NCI-H1694 (cell line): ENCODE measurements at places on chromosomes 5 and 9.

DNA sequence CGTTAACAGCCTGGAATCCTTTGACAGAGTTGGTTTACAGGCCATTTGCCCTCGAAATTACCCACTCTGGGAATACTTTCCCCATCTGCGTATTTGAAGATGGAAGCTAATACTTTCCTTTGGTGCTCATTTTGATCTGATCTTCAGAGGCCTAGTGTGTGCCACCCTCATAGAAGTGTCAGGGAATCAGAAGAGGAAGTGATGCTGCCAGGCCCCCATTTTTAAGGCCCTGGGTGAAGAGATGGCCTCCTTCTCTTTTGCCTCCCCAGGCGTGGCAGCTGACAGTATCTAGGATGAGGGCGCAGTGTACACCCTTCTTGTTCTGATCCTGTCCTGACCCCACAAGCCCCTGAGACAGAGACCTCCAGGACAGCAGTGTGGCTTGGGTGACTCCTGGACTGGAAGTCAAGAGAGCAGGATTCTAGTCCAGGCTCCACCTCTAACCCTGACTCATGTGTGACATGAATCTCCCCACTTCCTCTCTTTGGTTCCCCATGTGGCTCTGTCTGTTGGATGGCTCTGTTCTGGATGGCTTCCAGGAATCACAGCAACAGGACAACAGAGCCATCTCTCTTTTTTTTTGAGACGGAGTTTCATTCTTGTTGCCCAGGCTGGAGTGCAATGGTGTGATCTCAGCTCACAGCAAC is 27.8 kb downstream of the CSF1R start:
- no peak for DNase-seq

DNA sequence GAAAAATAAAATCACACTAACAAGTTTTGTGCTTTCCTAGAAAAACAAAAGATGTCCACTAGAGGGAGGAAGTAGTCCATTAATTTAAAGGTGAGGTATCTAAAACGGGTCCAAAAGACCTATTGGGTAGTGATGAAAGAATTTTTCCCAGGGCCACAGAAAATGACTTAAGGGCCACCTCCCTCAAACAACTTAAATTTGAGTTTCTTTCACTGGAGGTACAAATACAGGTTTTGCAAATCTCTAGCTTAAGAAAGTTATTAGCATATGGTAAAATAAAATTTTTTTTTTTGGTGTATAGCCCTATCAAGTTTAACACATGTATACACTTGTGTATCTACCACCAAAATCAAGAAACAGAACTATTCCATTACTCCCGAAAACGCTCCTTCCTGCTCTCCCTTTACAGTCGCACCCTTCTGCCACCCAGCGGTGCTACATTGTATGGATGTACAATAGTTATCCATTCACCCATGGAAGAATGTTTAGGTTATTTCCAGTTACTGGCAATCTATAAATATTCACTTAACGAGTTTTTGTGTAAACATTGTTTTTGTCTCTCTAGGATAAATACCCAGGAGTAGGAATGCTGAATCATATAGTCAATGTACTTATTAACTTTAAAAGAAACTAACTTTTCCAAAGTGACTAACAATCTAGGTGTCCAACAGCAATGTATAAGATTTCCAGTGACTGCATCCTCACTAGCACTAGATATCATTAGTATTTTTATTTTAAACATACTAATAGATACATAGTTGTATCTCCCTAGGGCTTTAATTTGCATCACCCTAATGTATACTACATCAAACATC is 21.9 kb downstream of the DEPDC1B start:
- DNase-seq: peak; percentile 20

GRCh38 chr5:65620021-65620420 is 4.1 kb downstream of the TRIM23 start:
- DNase-seq: no peak

GRCh38 chr9:111035543-111036428 is 2.5 kb downstream of the LPAR1 start:
- no peak for DNase-seq

- no peak for DNase-seq
These were observed 191.5 kb upstream of the GNA14 start for GRCh38 chr9:77839459-77840140.

DNA sequence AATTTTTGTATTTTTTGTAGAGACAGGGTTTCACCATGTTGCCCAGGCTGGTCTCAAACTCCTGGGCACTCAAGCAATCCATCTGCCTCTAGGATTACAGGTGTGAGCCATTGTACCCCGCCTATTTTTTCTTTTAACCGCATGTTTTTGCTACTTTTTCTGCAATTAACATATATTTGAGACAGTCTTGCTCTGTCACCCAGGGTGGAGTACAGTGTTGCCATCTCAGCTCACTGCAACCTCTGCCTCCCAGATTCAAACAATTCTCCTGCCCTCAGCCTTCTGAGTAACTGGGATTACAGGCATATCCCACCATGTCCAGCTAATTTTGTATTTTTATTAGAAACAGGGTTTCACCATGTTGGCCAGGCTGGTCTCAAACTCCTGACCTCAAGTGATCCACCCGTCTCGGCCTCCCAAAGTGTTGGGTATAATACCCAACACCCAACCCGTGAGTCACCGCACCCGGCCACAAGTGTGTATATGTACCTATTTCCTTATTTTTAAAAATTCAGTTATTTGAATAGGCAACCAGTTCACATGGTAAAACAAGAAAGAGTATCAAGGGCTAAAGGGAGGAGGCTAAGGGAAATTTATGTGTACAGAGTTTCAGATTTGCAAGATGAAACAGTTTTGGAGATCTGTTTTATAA is 13.3 kb downstream of the PHAX start:
- no peak for DNase-seq

DNA sequence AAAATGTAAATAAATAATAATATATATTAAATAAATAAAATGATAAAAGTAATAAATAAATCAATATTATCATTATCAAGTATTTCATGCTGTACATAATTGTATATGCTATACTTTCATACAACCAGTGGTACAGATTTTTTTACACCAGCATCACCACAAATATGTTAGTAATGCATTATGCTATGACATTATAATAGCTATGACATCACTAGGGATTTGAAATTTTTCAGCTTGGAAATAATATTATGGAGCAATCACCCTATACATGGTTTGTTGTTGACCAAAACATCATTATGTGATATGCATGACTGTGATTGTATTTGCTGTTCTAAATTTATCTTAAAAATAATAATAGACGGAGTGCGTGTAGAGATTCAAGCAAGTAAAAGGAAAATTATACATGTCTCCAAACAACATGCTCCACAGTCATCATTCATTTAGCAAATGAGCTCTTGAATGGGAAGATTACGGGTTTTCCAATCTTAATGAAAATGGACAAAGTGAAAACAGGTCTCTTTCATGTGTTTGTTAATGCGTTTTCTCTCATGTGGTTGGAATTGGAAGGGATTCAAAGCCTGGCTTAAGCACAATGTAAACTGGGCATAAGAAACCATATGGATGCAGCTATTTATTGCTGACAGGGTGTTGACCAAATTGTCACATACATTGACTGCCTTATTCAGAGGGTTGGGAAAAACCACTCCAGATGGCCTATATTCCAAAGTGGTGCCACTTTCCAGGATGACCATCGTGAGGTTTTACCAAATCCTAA is 643.0 kb upstream of the RGMB start:
- no peak for DNase-seq

- DNase-seq: no peak
These were observed 44.0 kb upstream of the XPA start for GRCh38 chr9:97740848-97741821.

DNA sequence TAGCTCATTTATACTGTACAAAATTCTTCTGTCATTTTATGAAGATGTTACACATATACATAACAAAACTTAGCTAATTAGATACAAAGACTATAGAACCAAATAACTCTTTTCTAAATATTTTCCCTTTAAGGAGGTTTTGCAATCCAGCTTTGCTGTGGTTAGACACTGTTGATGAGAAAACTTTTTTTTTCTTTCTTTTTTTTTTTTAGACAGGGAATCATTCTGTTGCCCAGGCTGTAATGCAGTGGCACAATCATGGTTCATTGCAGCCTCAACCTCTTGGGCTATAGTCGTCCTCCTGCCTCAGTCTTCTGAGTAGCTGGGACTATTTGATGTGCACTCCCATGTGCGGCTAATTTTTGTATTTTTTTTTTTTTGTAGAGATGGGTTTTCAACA is 38.5 kb upstream of the CDKN2B start:
- DNase-seq: no peak

GRCh38 chr5:177547736-177548135 is 6.6 kb downstream of the FAM193B start:
- no peak for DNase-seq

GRCh38 chr5:143106174-143106573 is 297.3 kb downstream of the NR3C1 start:
- DNase-seq: peak; percentile 80

GRCh38 chr5:61618577-61618976 is 286.5 kb downstream of the ZSWIM6 start:
- DNase-seq: no peak

DNA sequence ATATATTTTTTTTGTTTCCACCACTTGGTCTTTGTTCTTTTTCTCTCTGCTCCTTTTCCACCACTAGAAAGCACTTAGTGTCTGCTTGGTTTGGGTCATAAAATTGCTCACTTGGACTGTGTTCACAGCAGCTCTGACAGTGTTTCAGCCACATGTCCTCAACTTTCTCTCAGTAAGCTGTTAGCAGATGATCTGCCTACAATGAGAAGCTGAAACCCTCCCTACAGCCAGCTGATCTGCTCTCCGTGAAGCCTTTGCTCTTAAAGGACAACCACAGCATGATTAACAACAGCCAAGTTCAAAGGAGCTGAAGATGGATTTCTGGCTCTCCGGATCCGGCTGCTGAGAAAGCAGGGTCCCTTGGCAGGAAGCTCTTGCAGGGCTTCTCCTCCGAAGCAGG is 31.6 kb downstream of the PRLR start:
- no peak for DNase-seq

DNA sequence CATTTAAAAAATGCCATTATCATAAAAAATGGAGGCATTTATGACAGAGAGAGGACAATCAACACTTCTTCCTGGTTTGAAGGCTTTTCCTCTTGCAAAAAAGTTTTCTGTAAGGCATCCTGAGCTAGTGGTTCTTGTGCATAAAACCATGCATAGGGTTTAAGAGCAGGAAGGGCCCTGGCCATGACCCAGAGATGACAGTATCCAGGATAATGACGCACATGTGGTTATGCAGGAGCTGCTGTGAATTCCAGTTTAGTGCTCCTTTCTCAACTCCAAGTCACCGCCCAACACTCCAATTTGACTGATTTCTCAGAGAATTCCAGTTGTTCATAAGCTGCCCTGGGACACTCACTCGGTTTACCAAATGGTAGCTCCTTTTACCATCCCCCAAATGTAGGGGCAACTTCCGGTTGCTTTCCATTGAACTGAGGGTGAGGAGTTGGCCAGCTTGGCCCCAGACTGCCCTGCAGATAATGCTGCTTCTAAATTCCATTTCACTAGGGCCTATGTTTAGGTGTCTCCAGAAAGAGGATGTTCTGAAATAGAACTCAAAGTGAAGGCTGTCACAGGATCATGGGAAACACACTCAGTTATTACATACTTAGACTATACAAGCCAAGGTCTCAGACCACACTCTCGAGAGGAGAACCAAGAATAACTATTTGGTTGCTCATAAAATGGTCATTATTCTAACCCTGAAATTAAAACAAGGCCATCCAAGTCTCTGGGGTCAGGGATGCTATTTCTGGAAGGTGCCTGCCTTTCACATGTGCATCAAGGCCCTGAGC is 179.1 kb downstream of the SLIT3 start:
- no peak for DNase-seq

- no peak for DNase-seq
These were observed 113.2 kb downstream of the SLC25A46 start for GRCh38 chr5:110852053-110852452.

GRCh38 chr9:6838158-6838557 is 80.4 kb downstream of the KDM4C start:
- DNase-seq: no peak

DNA sequence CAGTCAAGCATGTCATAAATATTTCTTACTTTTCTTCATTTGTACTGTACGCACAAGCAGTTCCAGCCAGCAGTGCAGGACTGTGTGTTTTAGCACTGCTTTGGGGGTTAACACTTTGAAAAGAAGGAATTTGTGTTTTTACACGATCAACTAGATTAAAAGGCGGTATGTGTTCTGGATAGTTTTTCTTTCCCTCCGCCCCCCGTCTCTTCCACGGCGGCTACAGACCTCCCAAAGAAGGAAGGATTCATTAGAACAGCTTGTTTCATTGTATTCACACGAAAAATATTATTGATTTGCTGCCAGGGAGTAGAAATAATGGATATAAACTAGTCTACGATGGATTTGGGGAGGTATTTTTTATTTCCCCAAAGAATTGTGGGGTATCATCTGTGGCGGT is 336.8 kb upstream of the RFX3 start:
- DNase-seq: no peak

DNA sequence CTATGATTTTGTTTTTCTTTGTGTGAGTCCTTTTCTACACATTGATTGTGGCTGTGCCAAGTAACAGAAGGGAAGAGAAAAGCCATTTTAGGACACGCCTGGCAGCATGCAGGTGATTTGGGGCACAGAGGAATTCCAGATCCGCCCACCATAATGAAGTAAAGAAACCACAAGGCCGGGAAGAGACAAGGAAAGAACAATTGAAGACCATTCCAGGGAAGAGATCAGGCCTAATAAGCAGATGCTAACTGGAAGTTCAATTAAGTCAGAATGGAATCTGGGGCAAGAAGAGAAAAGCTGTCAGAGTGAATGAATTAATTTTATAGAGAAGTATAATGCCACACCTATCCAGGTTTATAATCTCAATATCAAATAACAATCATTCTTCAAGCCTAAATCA is 110.2 kb upstream of the ISL1 start:
- no peak for DNase-seq

- DNase-seq: no peak
These were observed 237.7 kb downstream of the ADAMTS6 start for GRCh38 chr5:65244031-65244430.

DNA sequence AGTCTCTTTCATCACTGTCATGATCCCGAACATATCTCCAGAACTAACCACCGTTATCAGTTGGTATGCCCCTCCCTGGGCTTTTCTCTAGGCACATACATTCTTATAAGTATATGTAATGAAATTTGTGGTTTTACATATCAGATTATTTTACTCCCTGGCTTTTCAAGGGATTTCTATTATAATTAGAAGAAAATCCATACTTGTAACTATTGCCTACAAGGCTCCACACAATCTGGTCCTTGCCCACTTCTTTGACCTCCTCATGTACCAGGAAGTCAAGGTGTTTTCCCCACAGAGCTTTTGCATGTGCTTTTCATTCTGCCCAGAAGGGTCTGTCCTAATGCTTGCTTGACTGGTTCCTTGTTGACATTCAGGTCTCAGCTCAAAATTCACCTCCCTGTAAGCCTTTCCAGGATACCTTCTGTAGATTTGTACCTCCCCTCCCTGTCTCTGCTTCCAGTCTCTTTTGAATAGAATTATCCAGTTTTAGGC is 33.6 kb upstream of the HSD17B4 start:
- DNase-seq: no peak
